Calu3 (cell line): ENCODE measurements at places on chromosomes 5 and 9.

- no peak for DNase-seq
Measured at GRCh38 chr5:100542086-100542485, 6.9 kb downstream of the FAM174A start.

- no peak for DNase-seq
Measured at GRCh38 chr9:70435948-70436347, 21.5 kb upstream of the KLF9 start.

- DNase-seq, result no peak
Measured at GRCh38 chr5:107840592-107840991, 169.9 kb upstream of the EFNA5 start.

DNA sequence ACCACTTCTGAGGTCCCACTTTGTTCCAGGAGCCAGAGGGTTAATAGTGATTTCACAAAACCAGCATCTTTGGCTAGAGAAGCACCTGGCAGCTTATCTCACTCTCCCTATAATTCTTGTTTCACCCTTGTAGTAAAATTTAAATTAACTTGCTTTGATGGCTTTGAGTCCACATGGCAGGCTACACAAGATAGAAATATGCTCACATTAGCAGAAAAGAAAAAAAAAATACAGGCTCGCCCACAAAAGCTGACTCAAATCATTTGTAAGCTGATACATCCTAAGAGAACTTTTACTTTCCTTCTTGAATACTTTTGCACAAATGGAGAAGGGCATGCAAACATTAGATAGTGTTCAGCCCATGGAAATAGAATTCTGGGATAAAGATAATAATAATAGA is 36.2 kb downstream of the TNFSF15 start:
- DNase-seq, result no peak

DNA sequence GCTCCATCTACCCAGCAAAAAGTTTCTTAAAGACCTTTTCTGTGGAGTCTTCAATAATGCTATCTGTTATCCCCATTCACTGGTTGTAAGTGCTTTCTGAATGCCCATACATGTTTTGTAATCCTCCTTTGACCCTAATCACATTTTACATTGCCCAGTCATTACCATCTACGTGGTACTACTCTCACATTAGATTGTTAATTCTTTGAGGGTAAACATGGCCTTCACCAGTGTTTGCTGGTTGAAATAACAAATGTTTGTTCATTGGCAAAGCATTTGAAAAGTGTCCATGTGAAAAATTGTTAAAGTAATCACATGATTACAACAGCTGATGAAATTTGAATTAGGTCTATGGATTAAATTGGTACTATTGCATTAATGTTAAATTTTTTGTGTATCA is 31.8 kb downstream of the MEGF10 start:
- no peak for DNase-seq

DNA sequence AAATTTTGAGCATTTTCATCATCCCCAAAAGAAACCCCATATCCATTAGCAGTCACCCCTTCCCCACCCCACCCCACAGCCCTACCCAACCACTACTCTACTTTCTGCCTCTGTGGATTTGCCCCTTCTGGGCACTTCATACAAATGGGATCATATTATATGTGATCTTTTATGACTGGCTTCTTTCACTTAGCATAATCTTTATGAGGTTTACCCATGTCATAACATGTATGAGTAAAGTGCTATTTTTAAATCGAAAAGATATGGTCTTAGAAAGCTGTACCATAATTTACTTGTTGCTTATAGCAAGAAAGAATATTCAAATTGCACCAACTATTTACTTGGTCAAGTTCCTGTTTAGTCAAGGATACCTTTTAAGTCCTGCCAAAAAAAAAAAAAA is 12.7 kb downstream of the ELP1 start:
- no peak for DNase-seq

DNA sequence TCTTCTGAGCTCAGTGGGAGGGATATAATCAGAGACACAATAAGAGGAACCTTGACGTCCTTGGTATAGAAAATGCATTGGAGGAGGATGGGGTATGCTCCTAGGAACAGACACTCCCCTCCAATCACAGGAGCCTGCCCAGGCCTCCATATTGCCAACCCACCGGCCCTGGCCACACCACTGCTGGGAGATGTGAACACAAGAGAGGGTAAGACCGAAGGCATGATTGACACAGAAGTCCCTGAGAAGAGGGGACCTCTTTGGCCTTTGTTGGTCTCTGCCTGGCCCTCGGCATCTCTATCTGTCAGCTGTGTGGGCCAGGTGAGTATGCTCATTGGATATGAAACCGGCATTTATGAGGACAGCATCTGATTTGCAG is 62.0 kb downstream of the CRB2 start:
- no peak for DNase-seq

DNA sequence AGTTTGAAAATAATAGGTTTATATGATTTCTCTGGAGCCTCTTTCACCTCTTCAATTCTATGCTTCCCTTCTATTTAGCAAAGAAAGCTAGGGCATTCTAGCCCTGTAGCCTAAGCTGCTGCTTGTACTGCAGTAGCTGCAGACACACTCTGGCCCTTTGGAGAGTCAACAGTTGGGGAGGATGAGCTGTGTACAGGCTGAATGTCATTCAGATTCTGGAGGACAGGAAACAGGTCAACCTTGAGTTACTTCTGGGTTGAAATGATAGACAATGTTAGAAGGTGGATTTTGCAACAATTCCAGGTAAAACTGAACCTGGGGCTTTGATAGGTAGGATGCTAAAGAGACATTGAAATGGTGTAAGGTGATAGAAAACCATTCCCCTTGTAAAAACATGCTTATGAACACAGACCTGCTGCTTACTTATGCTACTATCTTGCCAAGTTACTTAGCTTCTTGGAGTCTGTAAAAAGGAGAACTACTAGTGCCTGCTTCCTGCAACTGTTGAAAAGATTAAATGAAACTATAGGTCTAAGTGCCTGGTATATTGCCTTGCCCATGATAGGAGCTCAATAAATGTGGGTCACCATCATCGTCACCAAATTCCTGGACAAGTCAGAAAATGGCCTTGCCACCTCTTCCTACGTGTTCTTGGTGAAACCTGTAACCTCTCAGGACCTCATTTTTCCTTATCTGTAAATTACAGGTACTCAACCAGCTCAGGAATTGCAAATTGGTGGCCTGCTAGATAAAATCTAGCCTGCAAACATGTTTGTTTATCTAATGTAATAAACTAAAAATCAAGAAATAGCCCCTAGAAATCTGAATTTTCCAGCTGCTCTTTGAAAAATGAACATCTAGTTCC is 83.7 kb downstream of the GALNT10 start:
- no peak for DNase-seq

DNA sequence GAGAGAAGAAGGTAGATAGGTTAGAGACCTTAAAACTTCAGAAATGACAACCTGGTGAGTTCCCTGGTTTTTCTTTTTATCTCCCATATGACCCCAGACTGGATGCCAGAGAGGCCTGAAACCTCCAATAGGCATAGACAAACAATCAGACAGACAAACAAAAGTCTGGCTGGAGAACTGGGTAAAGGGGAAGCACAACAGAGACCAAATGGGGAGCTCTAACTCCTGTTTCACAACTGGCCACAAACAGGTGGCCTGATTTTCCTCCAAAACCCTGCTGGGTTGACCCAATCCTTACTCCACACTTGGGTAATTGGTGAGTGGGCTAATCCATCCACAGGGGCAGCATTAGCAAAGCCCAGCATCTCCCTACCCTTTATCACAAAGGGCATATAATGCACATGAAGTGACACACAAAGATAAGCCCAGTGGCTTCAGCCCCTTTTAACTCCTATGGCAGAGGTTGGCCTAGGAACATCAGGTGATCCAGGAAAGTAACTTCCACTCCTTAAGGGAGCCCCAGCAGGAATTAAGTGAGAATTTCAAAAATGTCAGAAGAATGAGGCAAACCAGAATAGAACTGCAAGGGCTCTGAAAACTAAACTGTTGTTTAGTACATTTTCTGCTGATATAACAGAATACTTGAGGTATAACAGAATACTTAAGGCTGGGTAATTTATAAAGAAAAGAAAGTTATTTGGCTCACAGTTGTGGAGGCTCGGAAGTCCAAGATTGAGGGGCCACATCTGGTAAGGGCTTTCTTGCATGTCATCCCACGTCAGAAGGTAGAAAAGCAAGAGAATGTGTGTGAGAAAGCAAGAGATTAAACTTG is 60.9 kb upstream of the ROR2 start:
- DNase-seq, result no peak

- DNase-seq, result no peak
Measured at GRCh38 chr9:76531231-76531780, 72.3 kb downstream of the GCNT1 start.

DNA sequence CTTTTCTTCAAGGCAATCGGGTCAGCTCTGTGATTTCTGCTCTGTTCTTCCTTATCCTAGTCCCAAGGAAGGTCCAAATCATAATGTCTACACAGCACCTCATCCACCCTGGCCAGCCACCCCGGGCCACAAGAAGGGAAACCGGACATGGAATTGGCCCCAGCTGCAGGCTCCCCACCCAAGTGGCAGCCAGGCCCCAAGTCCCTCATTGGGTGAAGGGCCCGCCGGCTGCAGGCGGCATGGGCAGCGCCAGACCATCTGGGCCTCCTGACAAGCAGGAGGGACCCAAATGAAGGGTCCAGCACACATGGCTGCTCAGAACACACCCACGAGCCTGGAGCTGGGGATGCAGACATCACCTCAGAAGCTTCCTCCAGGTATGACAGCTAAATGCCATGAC is 33.7 kb downstream of the BICD2 start:
- DNase-seq, result no peak

DNA sequence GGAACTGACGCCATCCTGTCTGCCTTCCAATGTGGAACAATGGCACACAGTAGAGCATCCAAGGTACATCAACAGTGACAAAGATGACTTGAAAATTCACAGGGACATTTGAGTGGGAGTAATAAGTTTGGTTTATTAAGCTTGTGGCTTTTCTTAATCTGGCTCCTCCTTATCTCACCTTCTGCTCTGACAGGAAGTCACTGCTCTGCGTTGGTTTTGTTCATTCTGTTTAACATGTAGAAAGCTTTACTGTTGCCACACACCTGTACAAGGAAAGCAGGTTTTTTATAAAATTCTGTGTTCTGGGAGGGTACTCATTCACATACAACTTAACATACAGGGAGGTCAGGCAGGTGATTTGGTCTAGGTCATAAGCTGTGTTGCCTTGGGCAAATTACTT is 1.6 kb upstream of the GZMK start:
- DNase-seq, result no peak

GRCh38 chr9:21677834-21678233 is 124.6 kb upstream of the MTAP start:
- DNase-seq, result no peak
